ENCODE measurements at places on chromosomes 13 and 19. TPM values are rescaled to one million over a fixed set of nuclear protein-coding genes. Genes with fewer than 3 reads are reported as not detected.

GRCh38 chr13:33274264-33274663, 11.3 kb downstream of the STARD13 start:
- no peak for DNase-seq

DNA sequence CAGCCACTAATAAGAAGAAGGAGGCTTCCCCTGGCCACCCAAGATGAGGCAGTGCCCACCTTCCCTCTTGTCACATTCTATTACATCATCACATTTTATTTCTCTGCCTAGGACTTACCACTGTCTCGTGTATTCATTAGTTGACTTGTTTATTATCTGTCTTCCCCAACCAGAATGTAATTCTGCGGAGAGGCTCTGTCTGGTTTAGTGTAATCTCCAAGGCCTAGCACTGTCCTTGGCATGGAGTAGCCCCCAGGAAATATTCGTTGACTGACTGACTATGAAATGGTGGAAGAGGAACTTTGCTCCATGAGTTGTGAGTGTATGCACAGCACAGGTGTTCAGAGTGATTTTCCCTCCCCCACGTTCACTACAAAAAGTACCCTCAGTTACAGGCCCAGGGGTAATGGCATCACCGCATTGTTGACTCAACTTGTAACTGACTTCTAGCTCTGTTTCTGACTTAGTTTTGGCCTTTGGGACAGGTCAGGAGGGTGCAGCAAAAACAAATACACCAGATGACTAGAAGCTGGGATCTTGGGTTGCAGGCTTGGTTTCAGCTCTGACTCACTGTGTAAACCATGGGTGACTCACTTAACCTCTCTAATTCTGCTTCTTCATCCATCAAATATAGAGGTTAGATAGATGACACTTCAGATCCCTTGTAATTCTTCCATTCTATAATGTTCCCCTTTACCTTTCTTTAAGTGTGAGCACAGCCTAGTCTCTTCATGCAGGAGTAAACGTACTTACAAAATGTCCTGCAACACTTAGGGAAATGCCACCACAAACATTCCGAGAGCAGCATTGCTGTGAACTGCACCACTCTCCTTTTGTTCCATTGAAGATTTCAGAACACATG, 229.7 kb downstream of the KCNRG start:
- DNase-seq, result no peak

The ELAVL3 gene
- 0.31 TPM for total RNA-seq

The CEACAM1 gene
- total RNA-seq, result 3.8 TPM

The KCTD4 gene
- total RNA-seq, result not detected

- DNase-seq, result no peak
Measured at GRCh38 chr19:5144545-5145179, 175.7 kb downstream of the KDM4B start.

- no peak for DNase-seq
Measured at GRCh38 chr13:27263438-27263837, 7.2 kb upstream of the RASL11A start.

DNA sequence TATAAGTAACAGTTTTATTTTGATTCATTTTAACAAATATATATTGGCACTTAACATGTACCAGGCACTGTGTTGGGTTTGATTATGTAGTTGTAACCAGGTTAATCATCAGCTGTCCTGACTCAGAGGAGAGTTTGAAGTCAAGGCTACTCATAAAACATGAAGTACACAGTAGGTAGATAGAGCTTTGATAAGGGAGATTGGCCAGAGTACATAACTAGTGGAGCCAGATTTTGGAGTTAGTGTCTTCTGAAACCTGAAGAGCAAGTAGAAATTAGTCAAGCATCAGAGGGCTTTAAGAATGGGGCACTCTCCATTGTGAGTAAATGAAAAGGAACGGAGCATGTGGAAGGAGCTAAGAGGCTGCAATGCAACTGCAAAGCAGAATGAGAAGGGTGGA, 333.9 kb downstream of the RFC3 start:
- no peak for DNase-seq

The ZNF121 gene
- total RNA-seq, result 40.5 TPM

The DIRAS1 gene
- total RNA-seq, result 2.7 TPM

The GNG7 gene
- 3.2 TPM for total RNA-seq

The CGB3 gene
- total RNA-seq, result not detected

DNA sequence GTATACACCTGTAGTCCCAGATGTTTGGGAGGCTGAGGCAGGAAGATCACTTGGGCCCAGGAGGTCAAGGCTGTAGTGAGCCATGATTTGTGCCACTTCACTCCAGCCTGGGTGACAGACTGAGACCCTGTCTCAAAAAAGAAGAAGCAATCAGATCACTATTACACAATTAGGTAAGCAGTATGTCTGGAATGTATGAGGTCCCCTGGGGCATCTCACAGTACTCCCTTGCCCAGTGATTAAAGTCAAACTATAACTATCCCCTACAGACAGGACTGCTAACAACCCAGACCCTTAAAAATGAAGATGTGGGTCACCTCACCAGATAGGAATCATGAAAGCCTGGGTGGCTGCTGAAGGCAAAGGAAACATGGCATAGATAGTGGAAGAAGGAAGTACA, 9.4 kb upstream of the PAN3 start:
- no peak for DNase-seq

The FCAR gene
- 2.6 TPM for total RNA-seq

The CKM gene
- total RNA-seq, result 4,756 TPM

The ZNF579 gene
- 4.1 TPM for total RNA-seq

The NUFIP1 gene
- total RNA-seq, result 4.3 TPM

GRCh38 chr13:106488686-106489085, 46.8 kb downstream of the EFNB2 start:
- no peak for DNase-seq

GRCh38 chr13:99484473-99484872, 16.8 kb upstream of the TM9SF2 start:
- DNase-seq, result no peak

DNA sequence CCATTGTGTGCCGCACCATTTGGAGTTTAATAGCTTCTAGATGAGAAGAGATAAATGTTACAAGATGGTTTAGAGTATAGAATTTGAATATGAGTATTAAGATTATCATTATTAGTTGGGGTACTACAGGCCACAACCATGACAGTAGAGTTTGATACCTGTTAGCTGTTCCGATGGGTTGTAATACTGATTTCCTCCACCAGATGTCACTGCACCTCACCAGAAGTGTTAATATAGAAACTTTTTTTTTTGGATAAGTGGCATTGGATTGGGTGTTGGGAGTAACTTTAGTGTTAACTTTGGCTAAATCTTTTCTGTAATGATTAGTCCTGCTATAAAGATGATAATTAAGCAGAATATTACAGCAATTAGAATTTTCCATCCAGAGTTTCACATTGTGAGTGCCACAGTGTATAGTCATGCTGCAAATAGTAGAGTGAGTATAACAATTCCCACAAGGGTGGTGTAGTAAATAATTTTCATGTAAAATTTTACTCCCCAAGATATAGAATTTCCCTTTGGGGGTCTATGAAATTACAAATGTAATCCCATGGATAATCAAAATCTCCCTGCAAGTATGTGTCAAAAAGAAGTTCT, 56.3 kb downstream of the PSG3 start:
- no peak for DNase-seq

GRCh38 chr13:101736566-101736965, 284.1 kb downstream of the ITGBL1 start:
- no peak for DNase-seq

GRCh38 chr19:1768248-1768647, 14.9 kb downstream of the ONECUT3 start:
- DNase-seq, result no peak
